Activated CD4-positive, CD25-positive, alpha-beta regulatory T cell treated with anti-CD3 and anti-CD28 coated beads, Interleukin-2, amount 50 U/mL, for 16 hours (primary cell): ENCODE measurements at places on chromosomes 1 and 21.

- no peak for DNase-seq
These were observed 9.8 kb upstream of the GJA8 start for GRCh38 chr1:147892731-147893214.

DNA sequence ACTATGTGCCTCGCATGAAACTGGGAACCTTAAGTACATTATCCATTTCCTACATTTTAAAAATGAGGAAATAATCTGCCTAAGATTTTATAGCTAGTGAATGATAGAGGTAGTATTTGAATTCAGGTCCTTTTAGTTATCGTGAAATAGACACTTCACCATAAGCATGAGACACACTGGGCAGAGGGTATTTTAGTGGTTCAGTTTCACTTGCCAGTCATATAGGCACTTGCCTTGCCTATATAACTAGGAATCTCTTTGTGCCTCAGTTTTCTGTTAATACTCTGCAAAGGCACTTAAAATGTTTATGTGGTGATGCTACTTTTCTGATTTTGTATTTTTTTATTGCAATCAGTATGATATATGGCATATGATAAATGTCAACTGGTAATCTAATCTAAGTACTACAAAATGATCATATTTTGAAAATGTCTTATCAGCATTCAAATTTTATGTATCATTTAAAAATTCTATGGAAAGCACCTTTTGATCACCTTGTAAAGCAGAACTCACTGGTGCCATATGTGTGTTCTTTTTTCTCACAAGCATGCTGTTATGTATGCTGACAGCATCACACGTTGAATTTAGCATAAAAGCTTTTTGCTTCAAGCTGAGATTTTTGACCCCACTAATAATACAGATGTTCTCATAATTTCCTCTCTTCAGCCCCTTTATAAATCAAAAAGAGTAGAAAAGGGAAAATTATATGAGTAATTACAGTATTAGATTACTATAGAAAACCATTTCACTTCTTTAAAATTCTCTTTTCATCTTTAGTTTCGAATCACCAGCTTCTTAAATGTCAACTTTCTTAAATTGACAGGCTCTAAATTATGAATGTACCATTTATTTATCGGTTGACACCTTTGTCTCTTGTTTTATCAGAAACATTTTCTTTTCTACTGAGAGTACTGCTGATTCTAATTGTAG lies 52.6 kb downstream of the RPS6KC1 start:
- DNase-seq, result no peak

GRCh38 chr1:117142200-117142599 lies 20.7 kb upstream of the TRIM45 start:
- DNase-seq, result no peak

- no peak for DNase-seq
These were observed 722 bp downstream of the NPHP4 start for GRCh38 chr1:5991381-5992025.

- DNase-seq, result no peak
These were observed 85.8 kb downstream of the UBR4 start for GRCh38 chr1:19124273-19124672.

DNA sequence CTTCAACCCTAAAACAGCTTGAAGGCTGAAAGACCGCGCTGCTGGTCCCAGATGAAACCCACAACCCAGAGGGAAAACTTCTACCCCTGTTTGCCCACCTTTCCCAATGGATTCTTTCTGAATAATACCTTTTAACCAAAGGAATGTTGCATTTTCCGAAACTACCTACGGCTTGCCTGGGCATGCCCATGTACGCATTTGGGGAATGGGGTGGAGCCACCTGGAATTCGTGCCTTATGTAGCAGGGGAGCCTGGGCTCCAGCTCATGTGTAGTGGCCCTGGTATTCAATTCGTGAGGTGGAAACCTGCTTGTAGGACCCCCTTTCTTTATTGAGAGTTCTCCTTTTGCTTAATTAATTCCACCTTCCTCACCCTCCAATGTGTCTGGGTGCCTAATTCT lies 256.6 kb upstream of the RGS18 start:
- DNase-seq, result no peak

DNA sequence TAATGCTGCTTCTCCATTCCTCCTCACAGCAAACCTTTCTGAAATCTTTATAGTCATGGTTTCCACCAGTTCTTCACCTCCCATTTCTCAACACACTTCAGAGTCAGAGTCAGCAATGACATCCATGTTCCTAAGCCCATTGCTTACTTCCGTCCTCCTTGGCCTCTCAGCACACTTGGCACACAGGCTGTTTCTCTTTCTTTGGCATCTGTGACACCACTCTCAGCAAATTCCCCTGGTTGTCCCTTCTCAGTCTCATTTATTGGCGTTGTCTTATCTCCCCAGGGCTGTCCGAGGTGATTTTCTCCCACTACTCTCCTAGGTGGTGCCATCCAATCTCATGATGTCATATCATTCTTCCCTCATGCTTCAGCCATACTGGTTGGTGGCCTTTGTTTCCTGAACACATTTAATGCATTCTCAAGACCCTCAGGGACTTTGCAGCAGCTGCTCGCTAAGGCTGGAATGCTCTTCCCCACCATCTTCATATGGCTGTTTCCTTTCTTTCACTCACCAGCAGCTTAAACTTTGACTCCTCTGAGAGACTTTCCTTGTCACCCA lies 3.3 kb upstream of the LGALS8 start:
- no peak for DNase-seq
